Muscle of leg (tissue), 16 donors: ENCODE measurements at places on chromosomes 7 and 10. TPM values are rescaled to one million over a fixed set of nuclear protein-coding genes. Genes with fewer than 3 reads are reported as not detected.

DNA sequence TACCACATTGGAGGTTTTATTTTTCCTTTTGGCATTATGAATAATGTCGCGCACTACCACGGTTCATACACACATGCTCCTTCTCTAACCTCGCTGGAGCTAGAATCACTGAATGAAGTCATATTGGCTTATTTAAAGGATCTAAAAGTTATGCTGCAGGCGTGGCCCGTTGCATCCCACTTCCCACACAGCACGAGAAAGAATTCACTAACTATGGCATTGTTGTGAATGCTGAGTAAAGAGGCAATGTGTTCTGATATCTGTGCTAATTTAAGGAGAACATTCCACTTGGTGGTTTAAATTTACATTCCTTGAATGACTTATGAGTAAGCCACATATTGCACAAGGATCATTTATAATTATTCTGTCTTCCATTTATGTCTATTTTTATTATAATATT lies 20.7 kb downstream of the TCERG1L start:
- no peak for DNase-seq

Gene SH2B2
- 13.0 TPM for polyA plus RNA-seq

- no peak for DNase-seq
Observed at GRCh38 chr10:46553238-46554049, 3.0 kb downstream of the GPRIN2 start.

- DNase-seq: peak; percentile 1
Observed at GRCh38 chr7:92244808-92245486, 767 bp downstream of the KRIT1 start.

DNA sequence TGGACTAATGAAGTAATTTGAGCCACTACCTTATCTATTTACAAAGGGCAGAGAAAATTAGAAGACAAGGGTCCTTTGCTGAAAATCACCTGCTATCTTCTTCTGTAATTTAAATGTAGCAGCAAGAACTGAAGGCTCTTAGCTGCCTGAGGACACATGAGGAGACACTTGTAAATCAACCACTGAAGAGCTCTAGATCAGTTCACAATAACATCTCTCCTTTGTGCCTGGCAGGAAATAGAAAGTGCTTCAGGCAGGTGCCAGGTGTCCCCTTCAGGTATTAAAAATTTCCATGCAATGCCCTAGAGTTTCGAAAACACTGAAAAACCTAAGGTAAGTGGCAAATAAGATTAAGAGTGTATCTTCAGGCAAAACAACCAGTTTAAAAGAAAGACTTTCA lies 474.6 kb downstream of the GRM8 start:
- DNase-seq: no peak

GRCh38 chr10:124364674-124365073 lies 54.0 kb downstream of the OAT start:
- DNase-seq: no peak

Gene GPR15LG
- polyA plus RNA-seq: not detected

Gene AS3MT
- polyA plus RNA-seq: 12.2 TPM

Gene HIPK2
- 9.1 TPM for polyA plus RNA-seq

Gene BICC1
- 24.5 TPM for polyA plus RNA-seq

GRCh38 chr7:30790356-30790755 lies 19.1 kb downstream of the MINDY4 start:
- no peak for DNase-seq

Gene ANKRD1
- 12.5 TPM for polyA plus RNA-seq

DNA sequence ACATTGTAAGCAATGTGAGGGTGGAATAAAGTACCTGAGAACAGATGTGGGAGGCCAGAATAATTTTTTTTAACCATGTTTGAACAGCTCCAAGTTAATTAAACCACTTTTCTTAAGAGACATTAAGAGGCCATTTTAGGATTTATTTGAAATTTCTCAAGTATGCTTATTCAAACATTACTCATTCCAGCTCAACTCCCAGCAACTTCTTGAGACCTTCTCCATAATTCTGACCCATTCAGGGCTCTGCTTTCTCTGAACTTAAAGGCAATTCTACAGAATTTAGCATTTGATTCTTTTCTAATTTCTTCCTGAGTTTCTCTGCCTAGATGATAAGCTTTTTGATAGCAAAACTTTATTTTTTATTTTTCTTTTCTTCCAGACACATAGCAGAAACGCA lies 314.5 kb downstream of the CAMK1D start:
- DNase-seq: no peak

Gene NFKB2
- 16.8 TPM for polyA plus RNA-seq

- no peak for DNase-seq
Observed at GRCh38 chr10:131113709-131114291, 197.7 kb downstream of the TCERG1L start.

GRCh38 chr7:75945297-75946168 lies 30.6 kb downstream of the POR start:
- DNase-seq: no peak

DNA sequence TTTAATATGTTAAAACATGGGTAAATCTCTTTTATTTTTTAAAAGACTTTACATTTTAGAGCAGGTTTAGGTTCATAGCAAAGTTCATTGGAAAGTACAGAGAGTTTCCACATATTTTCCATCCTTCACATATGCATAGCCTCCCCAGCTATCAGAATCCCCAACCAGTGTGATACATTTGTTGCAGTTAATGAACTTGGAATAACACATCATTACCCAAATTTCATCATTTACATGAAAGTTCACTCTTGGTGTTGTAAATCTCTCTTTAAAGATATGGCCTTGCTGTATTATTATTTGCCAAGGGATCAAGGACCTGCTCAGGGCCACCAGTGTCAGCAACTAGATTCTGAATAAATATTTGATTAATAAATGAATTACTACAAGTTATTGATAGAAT lies 263.4 kb downstream of the CDK14 start:
- no peak for DNase-seq

DNA sequence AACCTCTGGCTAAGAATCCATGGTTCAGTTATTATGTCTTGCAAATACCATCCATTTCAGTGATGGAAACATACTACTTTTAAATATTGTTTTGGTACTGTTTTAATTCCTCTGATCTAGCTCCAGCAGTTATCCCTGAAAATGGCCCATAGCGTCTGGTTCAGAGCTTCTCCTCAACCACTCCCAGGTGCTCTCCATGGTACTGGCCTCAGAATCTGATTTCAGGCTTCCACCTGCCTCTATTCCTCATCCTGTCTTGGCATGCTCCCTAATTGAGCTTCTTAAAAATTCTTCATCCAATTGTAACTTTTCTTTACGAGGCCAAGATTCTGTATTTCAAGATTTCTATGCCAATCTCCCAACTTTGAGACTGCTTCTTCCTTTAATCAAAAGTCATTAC lies 236.3 kb downstream of the HTR7 start:
- peak; percentile 15 for DNase-seq

Gene PNLIP
- 0.12 TPM for polyA plus RNA-seq

Gene MMD2
- not detected for polyA plus RNA-seq

Gene TAS2R38
- 0.11 TPM for polyA plus RNA-seq

GRCh38 chr7:464454-465401 lies 54.9 kb downstream of the PDGFA start:
- DNase-seq: peak; percentile 94

Gene DLG5
- 24.9 TPM for polyA plus RNA-seq

Gene COL1A2
- 3,298 TPM for polyA plus RNA-seq

Gene PLXDC2
- 29.3 TPM for polyA plus RNA-seq

GRCh38 chr7:840001-840600 lies 7.8 kb downstream of the SUN1 start:
- DNase-seq: no peak

Gene CASD1
- polyA plus RNA-seq: 63.7 TPM

DNA sequence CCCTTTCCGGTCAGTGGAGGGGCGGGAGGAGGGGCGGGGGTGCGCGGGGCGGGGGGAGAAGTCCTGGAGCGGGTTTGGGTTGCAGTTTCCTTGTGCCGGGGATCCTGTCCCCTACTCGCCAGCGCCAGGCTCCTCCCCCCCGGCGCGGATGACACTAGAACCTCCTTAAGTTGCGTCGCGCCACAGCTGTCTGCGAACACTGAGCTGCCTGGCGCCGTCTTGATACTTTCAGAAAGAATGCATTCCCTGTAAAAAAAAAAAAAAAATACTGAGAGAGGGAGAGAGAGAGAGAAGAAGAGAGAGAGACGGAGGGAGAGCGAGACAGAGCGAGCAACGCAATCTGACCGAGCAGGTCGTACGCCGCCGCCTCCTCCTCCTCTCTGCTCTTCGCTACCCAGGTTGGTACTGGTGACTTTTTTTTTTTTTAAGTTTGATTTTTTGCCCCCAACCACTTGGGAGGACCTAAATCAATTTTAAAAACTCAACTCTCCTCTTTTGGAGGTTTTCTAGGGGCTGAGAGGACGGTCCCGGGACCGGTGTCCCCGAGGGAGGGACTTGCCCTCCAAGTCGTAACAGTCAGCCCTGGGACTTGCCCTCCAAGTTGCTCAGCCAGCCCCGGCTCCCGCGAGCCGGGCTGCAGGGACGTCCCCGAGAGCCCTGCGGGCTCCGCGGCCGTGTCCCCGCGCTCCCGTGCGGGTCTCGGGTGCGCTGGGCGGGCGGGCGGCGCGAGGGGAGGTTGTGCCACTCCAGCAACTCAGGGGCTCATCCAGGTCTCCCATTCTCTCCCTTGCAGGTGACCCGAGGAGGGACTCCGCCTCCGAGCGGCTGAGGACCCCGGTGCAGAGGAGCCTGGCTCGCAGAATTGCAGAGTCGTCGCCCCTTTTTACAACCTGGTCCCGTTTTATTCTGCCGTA lies at the start of gene GATA3:
Gene GATA3 (plus strand): TSS at position 195 of the 914 bp plus-strand sequence. CDS start 968 bp downstream, outside the sequence.
- peak; percentile 66 for DNase-seq

Gene NUTM2A
- polyA plus RNA-seq: 1.9 TPM

DNA sequence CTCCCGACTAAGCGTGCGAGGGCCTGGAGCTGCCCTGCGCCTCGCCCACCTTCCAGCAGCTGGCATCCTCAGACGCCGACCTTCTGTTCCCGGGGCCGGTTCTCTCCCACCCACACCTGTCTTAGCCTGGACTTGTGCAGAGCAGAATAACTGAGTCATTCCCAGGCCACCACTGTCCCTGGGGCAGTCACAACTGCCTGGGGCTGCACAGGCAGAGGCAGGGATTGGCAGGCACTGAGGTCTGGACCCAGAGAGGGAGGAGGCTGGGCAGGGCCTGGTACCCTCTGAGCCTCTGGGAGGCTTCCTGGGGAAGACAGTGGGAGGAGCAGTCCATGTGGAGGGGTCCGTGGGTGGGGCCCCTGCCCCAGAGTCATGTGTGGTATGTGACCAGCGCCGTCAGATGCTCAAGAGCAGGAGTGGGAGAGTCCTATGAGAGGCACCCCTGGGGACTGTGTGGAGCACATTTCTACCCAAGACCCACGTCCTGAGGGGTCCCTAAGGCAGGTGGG lies 74.3 kb downstream of the NKX6-2 start:
- DNase-seq: no peak

Gene LIPN
- polyA plus RNA-seq: not detected

DNA sequence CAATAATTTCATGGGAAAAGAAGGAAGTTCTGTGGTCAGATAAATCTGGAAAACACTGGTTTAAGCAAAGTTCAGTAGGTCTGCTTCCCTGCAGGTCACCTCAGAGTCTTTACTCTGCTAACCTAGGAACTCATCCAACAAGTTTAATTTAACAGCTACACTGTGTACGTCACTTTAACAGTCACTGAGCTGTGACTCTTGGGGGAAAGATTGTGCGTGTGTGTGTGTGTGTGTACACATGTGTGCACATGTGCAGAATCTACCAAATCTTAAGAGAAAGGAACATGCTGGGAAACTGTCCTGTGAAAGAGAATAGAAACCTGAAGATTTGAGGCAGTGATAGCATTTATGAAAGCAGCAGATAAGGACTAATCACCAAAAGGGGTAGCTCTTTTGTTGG lies 62.6 kb downstream of the IKZF1 start:
- no peak for DNase-seq

- peak; percentile 60 for DNase-seq
Observed at GRCh38 chr7:158239290-158239981, 348.2 kb downstream of the PTPRN2 start.

GRCh38 chr10:15824498-15824897 lies 35.8 kb downstream of the MINDY3 start:
- DNase-seq: peak; percentile 52

DNA sequence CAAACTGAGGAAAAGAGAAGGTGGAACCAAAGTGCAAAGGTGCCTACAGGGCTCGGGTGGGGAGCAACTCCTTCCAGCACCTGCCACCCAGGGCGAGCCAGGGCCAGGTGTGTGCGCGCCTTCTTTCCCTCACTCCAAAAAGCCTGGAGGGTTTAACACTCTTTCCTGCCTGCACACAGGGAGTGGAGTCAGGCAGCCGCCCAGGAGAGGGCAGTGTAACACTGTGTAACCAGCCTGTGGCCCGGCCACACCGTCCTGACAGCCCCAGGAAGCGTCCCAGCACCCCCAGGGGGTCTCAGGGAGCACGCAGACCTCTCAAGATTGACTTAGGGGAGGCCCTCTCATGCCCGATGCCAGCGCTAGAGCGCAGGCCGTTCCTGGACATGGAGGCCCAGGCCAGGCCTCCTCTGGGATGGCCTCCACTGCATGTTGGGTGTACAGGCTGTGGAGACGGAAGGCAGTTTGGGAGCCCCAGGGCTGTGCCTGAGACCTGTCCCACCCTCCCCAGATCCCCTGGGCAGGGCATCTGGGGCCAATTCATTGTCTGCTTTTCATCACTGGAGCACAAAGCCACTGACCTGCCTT lies 13.4 kb downstream of the BRI3 start:
- no peak for DNase-seq

GRCh38 chr7:70193514-70193913 lies 595.2 kb downstream of the AUTS2 start:
- DNase-seq: peak; percentile 33

DNA sequence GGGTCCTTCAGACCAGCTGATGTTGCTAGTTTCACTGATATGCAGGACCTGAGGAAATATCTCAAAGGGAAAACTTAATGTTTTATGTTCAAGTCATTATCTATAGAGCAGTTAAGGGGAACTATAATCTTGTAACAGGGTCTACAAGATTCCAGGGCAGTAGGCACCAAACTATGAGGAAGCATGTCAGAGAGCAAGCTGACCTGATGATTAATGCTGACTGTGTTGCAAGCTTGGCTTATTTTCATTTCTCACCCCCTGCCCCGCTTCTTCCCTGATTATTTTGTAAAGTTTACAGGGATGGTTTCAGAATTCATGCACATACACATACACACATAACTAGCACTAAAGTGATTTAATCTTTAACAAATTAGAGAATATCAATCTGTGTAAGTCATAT lies 84.3 kb upstream of the CACNA2D1 start:
- DNase-seq: no peak

DNA sequence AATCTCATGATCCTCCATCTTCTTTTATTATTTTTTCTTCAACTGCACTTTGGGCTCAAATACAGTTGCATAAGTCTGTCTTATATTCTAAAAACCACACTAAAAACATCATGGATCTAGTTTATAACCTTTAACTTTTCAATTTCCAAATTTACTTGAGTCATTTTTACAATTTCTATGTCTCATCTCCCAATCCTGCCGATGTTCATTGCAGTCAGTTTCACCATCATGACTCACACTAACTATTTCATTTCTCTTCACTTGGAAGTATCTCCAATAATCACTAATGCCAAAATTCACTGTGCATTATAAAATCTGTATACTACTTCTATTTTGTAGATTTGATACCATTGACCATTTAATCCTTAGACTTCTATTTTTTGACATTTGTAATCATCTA lies 806.9 kb upstream of the SORCS1 start:
- DNase-seq: no peak

GRCh38 chr10:74086317-74086716 lies 64.3 kb downstream of the AP3M1 start:
- DNase-seq: no peak

Gene GOLGA7B
- polyA plus RNA-seq: 0.12 TPM
